ENCODE measurements at places on chromosomes 5 and 9.

- DNase-seq, result no peak
Measured at GRCh38 chr5:34620185-34620584, 35.9 kb upstream of the RAI14 start.

DNA sequence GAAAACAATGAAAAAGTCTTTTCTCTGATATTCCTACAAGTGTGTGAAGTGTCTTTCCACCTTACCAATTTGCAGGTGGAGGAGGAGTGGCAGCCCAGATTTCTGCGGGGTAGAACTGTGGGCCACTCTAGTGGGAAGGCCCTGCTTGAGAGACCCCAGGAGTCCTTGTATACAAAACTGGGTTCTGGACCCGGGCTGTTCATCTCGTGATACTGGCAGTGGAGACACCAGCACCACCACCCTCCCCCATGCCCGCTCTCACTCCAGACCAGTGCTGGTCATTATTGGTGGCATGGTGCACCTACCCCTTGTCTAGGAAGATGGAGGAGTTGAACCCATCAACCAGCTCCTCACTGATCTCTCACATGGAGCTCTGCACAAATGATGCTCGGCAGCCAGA, 16.2 kb upstream of the TDRD7 start:
- DNase-seq, result no peak

DNA sequence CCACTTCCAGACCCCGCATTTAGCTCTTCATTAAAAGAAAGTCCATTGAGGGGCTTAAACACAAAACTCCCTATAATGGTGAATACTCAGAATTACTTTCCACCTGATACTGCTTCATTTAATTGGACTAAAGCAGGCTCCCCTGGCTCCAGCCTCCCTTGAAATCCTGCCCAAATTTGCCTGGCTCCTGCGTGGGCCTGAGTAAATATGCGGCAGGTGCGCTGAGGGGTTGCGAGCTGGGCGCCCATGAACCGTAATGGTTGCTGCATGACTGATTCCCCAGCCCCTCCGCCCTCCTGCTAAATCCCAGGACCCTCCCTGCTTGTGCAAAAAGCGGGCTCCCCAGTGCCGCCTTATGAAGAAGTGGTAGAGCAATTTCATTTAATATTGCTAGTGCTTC, 639.7 kb downstream of the BNC2 start:
- DNase-seq, result no peak

DNA sequence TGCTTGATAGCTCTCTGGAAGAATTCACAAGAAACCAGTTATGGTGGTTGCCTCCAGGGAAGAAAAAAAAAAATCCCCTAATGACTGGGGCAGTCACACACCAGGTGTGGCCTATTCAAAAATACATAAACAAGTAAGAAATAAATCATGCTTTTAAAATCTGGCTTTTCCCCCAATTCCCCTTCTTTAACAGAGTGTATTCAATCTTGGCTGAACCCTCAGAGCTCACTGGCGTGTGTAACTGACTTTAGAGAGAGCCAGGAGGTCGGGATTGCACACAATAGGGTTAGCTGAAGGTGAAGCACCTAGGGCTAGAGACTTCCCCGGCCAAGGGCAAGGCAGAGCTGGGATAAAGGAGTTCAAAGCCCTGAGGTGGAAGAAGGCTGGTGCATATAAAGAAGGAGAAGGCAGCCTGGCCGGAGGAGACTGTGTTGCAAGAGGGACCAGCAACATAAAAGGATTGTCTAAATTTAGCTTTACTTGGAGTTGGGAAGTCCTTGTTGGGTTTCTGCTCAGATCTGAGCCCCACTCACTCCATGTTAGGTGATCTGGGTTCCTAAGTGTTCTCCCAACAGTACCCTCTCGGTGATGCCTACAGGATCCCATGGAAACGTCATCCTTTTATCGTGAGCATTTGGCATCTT, 19.7 kb downstream of the FNBP1 start:
- no peak for DNase-seq

GRCh38 chr9:35756275-35757225, 2.5 kb upstream of the MSMP start:
- DNase-seq, result no peak

- no peak for DNase-seq
Measured at GRCh38 chr9:130010151-130010988, 32.6 kb downstream of the FNBP1 start.

- no peak for DNase-seq
Measured at GRCh38 chr5:132489871-132490483, 596 bp downstream of the IRF1 start.

DNA sequence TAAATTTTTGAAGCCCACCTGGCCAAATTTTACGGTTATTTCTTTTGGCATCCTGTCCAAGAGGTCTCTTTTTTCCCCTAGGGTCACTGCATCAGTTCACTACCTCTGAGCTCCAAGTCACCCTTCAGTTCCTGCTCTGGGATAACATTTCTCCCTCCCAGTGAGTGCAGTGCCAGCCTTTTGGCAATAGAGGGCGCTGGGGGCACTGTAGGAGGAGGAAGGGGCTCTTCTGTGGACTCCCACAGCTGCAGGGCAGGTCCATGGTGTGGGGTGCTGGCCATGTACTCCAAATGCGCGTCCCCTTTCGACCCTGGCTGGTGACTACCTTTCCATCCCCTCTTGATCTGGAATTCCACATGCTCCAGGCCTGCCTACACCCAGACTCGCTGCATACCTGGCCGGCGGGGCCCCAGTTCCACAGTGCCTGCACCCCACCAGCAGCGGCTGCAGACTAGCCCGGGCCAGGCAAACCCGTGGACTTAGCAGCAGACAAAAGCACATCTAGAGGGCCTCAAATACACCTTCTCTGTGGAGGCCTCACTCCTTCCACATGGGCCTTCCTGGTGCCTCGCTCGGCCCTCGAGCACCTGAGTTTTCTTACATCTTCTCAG, 20.3 kb upstream of the NINJ1 start:
- DNase-seq, result no peak

GRCh38 chr5:57450991-57451876, 31.4 kb downstream of the ACTBL2 start:
- no peak for DNase-seq

GRCh38 chr9:133058550-133059320, 3.0 kb upstream of the CEL start:
- DNase-seq, result no peak

- DNase-seq, result peak; percentile 82
Measured at GRCh38 chr9:91117959-91118703, 243.6 kb downstream of the AUH start.

- DNase-seq, result no peak
Measured at GRCh38 chr9:93123561-93124283, 10.3 kb downstream of the NINJ1 start.

DNA sequence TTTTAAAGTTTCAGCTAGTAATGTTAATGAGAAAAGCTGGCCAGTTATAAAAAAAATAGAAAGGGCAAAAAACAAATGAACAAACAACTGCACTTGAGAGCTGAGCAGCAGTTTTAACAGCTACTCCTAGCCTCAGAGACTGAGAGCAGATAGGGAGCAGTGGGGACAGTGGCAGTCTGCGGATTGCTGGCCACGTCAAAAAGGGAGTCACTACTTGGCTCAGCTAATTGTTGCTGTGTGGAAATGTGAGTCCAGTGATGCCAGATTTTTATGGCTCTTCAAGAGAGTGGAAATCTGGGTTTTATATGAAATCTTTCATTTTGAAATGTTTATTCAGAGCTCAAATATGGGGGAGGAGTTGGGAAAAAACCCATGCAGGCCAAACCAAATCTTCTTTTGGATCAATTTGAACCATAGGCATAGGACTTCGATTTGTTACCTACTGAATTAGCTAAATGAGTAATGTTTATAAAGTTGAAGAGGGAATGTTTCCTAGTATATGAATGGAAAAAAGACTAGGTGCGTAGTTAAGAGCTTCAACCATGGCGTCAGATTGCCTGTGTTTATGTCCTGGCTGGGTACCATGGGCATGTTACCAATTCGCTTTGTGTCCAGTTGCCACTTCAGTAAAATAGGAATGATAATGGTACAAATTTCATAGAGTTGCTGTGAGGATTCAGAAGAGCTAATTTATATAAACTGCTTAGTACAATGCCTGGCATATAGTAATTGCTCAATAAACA, 102.1 kb downstream of the PAM start:
- no peak for DNase-seq

DNA sequence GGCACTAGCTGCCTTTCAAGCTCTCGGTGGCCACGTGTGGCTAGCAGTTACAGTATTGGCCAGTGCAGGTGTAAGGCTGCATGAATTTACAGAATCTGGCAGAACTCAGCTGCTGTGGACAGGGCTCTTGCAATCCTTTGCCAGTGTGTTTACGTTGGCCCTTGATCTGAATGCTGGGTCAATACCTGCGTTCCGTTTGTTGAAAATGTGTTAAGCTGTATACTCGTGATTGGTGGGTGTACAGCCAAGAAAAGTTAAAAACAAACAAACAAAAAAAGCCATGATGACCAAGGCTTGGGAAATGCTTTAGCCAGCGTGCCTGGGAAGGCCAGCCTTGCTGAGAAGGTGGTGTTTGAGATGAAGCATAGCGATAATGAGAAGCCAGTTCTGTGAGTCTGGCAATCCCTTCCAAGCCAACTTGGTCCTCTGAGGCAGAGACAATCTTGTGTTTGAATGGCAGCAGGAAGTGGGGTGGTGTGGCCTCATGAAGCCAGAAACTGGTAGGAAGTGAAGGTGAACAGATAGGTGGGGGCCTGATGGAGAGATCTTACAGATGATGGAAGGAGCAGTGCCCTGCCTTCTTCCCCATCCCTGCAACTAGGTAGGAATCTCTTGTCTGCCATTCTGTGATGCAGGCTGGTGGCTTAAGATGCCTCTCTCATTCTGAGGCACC, 820 bp upstream of the CFAP90 start:
- peak; percentile 14 for DNase-seq

DNA sequence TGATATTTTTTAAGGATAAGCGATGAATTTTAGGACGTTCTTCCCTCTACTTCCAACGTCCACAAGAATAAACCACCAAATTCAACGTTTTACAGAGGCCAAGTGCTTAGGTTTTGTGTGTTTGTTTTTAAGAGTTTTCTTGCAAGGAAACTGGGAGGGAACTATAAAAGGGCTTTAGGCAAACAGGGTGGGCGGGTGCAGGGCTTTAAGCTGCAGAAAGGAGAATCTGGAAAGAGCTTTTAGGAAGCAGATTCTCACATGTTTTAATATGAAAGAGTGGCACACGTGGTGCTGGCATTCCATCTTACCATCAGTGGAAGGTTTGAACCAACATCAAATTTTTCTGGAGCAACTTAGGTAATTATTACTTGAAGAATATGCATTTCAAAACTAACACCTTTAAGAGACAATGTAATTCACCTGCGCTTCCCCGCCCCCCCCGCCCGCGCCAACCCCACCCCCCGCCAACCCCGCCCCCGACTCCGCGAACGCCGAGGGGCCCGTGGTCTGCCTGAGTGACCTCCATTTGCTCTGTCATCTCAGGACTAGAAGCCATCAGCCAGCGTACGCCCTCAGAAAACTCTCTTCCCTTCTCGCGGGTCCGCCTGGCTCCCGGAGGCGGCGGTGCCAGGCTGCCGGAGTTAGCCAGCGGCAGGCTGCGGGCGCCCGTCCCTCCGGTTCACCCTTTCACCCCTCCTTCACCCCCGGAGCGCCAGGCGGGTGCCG, 911 bp upstream of the PIK3R1 start:
- no peak for DNase-seq

- no peak for DNase-seq
Measured at GRCh38 chr5:82168294-82168693, 109.9 kb downstream of the RPS23 start.

GRCh38 chr9:20618361-20618802, 3.9 kb downstream of the MLLT3 start:
- DNase-seq, result no peak

DNA sequence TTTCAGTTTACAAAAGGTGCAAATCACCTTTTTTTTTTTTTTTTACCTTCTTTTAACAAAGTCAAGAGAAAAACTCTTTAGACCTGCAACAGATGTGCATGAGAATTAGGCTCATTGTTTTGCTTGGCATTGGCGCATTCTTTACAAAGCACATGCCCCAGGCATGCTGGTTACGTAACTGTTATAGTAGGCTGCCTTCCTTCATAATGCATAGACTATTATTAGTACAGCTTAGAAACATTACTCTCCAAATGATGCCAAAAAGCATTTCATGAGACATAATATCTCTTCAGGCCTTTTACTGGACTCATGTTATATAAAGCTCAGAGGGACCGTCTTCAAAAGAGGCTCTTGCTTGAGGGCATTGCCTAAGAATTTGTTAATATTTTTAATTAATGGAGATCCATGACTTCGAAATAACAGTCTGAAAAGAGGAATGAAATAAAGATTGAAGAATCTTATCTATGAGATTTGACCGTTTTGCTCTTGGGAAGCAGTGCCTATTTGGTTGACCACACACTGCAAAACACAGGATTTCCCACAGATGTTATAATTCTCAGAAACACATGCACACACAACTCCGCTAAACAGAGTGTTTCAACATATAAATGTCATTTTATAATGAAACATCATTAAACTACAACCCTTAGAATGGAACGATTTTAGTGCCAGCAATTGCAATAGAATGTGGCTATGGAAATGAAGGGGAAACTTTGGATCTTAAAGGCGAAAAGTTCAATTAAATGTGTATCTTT, 478.7 kb downstream of the PRR16 start:
- DNase-seq, result peak; percentile 47

- no peak for DNase-seq
Measured at GRCh38 chr5:178077751-178078150, 35.6 kb upstream of the N4BP3 start.

DNA sequence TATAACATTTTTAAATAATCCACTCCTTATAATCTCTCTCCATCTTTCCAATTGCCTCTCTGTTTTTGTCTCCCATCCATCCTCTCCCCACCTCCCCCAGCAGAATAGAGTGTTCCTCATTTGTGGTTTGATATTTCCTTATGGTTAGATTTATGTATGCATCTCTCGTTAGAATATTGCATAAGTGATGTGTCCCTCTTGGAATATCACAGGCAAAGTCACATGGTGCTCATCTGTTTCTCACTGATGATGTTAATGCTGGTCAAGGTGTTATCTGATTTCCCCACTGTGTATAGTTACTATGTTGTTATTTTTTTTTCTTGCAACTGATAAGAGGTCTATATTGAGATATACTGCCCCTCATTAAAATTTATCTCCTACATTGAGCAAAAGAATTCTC, 3.1 kb upstream of the LRRC70 start:
- no peak for DNase-seq

DNA sequence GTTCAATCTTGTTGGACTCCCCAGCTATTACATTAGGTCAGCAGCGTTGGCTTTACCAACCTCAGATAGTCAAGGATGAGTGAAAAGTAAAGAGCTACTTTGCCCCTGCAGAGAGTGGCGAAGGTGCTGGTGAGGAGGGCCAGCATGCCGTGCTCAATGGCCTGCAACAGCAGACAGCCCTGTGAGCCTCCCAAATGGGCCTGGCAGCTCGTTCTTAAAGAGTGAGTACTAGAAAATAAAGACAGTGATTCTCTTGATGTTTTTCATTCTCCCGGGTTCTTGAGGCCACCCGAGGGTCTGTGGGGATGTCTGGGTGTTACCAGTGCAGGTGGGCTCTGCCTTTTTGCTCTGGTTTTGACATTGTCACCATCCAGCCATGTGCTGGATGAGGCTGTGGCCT, 16.2 kb downstream of the GADD45G start:
- DNase-seq, result no peak

DNA sequence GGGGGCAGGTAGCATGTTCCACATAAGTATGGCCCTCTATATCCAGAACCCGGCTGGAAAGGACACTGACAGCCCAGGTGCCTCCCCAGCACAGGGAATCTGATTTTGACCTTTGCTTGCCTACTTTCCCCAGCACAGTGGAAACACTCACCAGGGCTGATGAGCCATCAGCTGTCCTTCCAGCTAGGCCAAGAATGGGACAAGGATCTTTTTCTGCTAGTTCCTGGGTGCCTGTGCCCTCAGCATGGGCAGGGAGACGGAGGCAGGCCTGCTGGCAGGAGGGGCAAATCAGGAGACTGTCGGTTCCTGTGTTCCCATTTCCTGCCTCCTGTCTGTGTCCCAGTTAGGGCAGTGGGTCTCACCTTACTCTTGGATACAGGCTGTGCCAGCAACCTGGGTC, 1.1 kb downstream of the CYFIP2 start:
- no peak for DNase-seq
